ENCODE measurements at places on chromosomes 5 and 9.
A peak's percentile ranks its signal among the peaks of the same experiment; 100 is the strongest.

- DNase-seq: no peak
These were observed 289.2 kb upstream of the PTGER4 start for GRCh38 chr5:40390281-40391149.

GRCh38 chr9:104971511-104971910 is 43.6 kb upstream of the ABCA1 start:
- DNase-seq: no peak

DNA sequence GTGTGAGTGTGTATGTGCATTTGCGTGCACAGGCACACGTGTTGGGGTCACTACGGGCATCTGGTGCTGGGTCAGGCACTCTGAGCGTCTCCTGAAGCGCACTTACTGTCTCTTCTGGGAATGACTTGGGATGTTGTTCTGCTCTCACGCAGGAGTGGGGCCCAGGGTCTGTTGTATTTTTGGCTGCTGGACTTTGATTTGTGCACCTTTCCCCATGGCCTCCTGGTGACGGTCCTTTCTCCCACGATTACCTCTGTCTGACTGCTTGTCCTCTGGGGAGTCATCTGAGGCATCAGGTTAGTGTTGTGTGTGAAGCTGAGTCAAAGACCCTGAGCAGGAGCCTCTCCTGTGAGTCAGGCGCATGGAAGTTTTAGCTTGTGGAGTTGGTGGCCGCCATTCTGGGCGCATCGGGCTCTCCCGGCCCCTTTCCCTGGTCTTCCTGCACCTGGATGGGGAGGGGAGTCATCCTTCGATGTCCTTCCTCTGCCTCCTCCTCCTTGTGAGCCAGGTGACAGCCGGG is 62.1 kb downstream of the RXRA start:
- DNase-seq: no peak

DNA sequence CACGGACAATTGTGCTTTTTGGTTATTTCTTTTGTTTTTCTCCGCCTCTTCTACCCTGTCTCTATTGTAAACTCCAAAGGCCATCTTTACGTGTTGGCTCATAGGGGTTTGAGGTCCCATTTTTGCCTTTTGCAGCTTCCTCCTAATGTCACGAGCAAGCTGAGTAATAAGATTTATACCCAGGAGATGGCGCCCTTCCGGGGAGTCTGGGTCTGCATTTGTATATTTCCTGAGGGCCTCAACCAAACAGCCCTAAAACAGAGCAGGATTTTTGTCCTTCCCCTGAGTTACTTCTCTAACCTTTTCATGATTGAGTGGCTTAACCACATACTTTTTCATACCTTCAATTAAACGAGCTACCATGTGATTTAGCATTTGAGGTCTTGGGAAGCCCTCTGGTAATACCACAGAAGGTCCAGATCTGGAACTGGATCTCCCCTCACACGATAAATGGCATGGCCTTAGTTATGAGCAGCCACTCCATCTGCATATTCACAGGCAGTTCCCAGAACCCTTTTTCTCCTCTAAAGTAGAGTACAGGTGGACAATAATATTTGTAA is 11.2 kb upstream of the CFAP95 start:
- no peak for DNase-seq

- no peak for DNase-seq
These were observed 23.4 kb downstream of the LCP2 start for GRCh38 chr5:170273968-170274710.

GRCh38 chr5:74643111-74643562 is 2.6 kb upstream of the ENC1 start:
- DNase-seq: no peak

DNA sequence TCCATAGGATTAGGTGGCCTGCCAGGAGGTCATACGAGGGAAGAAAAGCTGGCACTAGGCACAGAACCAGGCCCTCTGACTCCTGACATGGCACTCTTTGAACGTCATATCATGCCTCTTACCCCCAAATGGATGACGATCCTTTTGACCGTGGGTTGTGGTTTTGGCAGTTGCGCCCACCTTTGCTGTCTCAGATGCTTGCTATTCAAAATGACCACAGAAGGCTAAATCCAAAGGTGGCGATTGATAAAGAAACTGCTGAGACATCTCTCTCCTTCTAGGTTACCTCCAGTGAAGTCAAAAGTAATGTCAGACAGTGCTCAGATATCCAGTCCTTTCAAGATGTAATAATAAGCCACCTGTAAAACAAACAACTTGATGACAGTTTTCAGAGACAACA is 385.0 kb downstream of the EFNA5 start:
- no peak for DNase-seq

GRCh38 chr9:123998970-123999621 is 12.5 kb upstream of the LHX2 start:
- no peak for DNase-seq

GRCh38 chr5:14128079-14128478 is 15.1 kb upstream of the TRIO start:
- no peak for DNase-seq

GRCh38 chr9:14393418-14393817 is 79.5 kb upstream of the NFIB start:
- DNase-seq: no peak

- DNase-seq: no peak
These were observed 590 bp downstream of the RASGRF2 start for GRCh38 chr5:80960531-80961375.

DNA sequence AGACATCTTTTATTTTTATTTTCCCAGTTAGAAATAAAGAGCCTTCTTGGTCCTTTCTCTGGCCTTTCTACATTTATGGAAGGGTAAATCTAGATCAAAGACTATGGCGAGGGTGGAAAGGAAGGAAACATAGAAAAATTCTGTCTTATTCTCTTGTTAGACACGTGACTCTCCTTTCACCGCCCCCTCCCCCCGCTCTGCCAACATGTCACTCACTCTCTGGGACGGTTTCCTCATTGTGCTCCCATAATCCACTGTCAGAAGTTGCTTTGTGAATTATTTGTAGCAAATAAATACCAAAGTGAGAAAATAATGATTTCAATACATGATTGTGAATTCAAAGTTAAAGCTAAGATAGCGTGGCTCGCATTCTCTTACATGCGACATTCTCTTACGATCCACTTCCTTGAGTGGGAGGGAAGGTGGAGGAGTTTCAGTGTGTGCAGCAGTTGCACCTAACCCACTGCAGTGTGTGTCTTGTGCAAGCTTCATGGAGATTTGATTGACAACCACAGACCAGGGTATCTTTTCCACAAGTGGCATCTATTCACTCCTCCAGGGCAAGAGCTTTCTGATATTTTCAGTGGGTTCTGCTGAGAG is 423.0 kb upstream of the KIF2A start:
- DNase-seq: no peak

GRCh38 chr5:142315096-142315900 is 9.5 kb downstream of the SPRY4 start:
- no peak for DNase-seq

DNA sequence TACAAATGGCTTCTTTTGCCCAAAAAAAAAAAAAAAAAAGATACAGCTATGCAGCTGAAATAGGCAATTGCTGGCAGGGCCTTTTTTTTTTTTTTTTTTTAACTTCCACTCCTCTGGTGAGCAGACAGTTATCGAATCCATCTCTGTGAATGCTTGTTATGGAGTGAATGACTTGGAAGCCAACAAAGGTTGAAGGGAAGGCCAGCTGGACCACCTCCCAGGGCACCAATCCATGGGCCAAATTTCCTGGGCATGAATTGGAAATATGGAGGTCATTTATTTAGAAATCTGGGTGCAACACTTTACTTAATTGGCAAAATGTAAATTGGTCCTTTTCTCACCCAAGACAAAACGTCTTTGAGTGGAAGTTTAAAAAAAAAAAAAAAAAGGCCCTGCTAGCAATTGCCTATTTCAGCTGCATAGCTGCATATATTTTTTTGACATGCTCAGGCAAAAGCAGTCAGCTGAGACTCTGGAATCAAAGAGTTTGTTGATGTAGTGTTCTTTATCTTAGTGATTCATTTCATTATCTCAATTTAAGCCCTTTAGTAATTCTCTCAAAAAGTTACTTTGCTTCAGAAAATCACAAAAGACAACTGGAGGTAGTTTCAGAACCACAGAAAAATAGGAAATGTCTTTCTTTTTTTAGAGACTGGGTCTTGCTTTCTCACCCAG is 392.2 kb upstream of the KLF4 start:
- DNase-seq: no peak

DNA sequence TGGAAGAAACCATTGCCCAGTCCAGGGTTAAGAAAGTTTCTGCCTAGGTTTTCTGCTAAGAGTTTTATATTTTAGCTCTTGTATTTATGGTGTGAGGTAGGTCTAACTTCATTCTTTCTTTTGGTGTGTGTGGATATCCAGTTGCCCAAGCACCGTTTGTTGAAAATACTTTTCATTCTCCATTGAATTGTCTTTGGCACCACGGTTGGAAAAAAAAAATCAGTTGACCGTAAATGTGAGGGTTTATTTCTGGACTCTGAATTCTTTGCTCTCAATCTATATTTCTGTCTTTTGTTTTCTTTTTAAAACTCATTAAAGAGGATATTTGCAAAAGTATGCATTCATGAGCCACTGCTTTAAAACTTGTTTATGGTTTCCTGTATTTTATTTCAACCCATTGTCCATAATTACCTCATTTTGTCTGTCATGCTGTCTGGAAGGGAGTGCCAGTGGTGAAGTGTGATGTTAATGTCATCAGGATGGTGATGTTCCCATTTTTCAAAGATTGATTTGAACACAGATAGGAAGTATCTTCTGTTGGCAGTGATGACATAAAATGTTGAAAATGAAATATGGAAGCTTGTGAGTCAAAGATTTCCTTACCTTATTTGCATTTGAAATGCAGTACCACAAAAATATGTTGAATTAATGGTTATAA is 33.9 kb downstream of the HABP4 start:
- no peak for DNase-seq

GRCh38 chr9:33184963-33185362 is 17.8 kb upstream of the B4GALT1 start:
- no peak for DNase-seq

DNA sequence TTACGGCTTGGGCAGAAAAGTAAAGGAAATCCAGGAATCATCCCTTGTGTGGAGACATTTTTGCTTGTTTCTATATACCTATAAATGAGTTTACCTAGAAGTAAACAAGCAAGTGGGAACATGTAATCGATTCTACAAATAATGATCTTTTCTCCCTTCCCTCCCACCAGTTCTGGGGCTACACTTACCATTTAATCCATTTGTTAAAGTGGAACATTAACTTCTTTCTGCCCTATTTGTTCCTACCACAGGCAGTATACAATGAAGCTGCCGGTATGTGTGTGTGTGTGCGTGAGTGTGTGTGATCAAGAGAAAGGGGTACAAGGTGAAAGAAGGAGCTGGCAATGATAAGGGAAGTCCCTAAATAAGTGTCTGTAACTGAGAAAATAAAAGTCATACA is 26.4 kb upstream of the ELL2 start:
- DNase-seq: no peak

- no peak for DNase-seq
These were observed 17.5 kb upstream of the LHFPL2 start for GRCh38 chr5:78666041-78666444.

DNA sequence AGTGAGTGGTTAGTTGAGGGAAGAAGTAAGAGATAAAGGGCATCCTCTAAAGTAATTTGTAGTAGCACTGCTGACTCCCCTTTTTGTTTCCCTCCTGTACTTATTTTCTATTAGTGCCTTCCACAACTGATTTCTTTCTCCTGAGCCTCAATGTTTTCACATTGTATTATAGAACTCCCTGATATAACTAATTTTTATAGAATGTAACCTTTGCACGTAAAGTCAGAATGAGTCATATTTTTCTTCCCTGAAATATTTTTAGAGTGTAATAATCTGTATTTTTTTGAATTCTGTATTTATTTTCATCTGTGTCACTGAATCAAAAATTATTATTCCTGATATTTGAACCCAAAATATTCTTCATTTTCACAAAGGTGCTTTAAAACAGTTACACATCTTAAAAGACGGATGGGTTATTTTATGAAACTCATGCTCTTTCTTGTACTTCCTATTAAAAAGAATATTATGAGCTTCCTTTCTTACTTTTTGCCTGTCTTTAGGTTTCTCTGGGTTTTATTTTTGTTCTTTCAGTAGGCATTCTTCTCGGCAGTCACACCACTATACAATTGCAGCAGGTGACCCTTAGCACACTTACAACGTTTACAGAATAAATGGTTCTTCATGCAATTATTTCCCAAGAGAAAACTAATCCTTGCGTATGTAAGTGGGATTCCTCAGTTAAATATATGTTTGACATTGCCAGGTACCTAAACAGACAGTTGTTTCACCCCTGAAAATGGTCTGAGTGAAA is 30.5 kb upstream of the DMRTA1 start:
- no peak for DNase-seq

GRCh38 chr5:66138637-66139317 is 5.3 kb upstream of the SREK1 start:
- DNase-seq: no peak

DNA sequence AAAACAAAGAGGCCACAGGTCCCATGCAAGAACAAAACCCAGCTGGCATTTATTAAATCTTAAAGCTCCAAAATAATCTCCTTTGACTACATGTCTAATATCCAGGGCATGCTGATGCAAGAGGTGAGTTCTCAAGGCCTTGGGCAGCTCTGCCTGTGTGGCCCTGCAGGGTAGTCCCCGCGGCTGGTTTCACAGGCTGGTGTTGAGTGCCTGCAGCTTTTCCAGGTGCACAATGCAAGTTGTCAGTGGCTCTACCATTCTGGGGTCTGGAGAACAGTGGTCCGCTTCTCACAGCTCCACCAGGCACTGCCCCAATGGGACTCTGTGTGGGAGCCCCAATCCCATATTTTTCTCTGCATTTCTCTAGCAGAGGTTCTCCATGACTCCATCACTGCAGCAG is 54.4 kb upstream of the HCN1 start:
- no peak for DNase-seq

- DNase-seq: no peak
These were observed 409.4 kb upstream of the CTNND2 start for GRCh38 chr5:12313602-12314001.

- peak; percentile 35 for DNase-seq
These were observed 2.4 kb downstream of the ATG12 start for GRCh38 chr5:115838885-115839518.

DNA sequence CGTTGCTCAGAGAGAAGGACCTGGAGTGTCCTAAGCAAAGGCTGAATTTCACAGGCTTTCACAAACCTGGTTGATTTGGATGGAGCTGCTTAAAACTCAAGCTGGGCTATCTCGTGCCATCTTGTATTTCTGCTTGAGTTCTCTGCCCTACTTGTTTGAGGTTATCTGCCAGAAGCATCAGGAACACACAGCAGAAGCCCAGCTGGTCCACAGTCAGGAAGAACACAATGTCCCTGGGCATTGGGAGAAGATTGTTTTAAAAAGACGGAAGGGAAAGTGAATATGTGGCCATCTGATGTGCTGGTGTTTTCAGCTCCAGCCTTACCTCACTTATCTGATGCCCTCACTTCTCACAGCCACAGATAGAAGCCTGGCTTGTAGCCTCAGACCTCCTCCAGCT is 32.9 kb upstream of the SLC36A1 start:
- DNase-seq: no peak

Data from NCI-H2227 treated with DMSO at 0.1 percent for 48 hours (cell line).